ENCODE measurements at places on chromosomes 3 and 15.
A peak's percentile ranks its signal among the peaks of the same experiment; 100 is the strongest.

DNA sequence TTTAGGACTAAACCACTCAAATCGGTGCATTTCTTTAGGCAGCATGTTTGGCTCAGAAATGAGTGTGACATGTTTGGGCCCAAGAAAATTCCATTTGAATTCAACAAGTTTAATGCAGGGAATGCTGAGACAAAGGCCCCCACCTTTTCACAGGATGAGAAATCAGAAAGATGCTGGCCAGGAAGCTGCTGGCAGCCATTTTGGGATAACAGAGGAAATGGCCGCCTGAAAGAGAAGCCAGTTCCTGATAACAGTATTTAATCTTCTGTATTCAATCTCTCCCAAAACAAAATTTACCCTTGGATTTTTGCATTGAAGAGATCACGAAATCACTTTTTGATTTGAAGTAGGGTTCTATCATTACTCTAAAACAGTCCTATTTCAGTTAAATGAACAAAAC, 350.9 kb downstream of the SLC9A9 start:
- DNase-seq, result no peak

GRCh38 chr3:198079771-198080520, 119.9 kb downstream of the LMLN start:
- DNase-seq, result peak; percentile 41

DNA sequence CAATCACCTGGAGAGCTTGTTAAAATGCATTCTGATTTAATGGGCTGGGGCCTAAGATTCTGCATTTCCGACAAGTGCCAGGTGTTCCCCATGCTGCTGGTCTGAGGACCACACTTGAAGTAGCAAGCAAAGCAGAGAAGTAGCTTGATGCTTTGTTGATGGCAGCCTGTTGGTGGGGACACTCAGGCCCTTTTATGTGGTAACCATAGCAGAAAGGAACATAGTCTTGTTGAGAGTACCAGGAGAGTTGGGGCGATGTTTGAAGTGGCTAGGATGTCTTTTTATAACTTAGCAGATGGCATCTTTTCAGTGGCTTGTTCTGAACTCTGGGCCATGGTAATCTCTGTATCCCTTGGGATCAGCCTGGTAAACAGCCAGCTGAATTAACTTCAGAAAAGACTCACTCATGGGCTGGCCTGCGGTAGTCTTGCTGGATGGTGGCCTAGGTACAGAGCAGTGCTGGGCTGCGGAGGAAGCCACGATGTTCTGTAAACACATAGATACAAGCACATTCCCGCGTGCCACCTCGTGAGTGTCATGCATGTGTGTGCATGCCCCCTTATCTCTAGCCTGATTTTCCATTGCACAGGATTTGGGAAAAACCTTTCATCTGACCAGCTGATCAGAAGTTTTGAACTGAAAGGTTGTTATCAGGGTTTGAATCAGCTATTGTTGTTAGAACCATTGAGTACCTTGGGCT, 292.4 kb upstream of the LRRFIP2 start:
- DNase-seq, result no peak

DNA sequence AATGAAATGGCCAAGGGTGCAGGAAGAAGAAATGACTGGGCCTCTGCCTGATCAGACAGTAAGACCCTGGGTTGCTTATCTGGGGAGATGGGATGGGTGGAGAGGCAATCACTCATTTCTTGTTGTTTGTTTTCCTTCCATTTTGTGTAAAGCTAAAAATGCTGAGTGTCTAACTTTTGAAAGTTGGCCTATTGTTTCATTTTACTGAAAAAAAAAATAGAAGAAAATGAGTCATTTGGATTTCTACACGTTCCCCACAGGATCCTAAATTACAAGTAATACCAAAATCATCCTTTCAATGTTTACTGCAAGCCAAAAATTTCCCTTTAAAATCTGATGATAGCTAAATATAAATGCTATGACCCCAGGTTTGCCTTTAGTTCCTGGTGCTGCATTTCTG, 30.6 kb downstream of the PTX3 start:
- no peak for DNase-seq

- DNase-seq, result no peak
Measured at GRCh38 chr3:184415203-184415490, 35.3 kb downstream of the CHRD start.

GRCh38 chr3:124881976-124882697, 5.0 kb downstream of the ITGB5 start:
- no peak for DNase-seq

DNA sequence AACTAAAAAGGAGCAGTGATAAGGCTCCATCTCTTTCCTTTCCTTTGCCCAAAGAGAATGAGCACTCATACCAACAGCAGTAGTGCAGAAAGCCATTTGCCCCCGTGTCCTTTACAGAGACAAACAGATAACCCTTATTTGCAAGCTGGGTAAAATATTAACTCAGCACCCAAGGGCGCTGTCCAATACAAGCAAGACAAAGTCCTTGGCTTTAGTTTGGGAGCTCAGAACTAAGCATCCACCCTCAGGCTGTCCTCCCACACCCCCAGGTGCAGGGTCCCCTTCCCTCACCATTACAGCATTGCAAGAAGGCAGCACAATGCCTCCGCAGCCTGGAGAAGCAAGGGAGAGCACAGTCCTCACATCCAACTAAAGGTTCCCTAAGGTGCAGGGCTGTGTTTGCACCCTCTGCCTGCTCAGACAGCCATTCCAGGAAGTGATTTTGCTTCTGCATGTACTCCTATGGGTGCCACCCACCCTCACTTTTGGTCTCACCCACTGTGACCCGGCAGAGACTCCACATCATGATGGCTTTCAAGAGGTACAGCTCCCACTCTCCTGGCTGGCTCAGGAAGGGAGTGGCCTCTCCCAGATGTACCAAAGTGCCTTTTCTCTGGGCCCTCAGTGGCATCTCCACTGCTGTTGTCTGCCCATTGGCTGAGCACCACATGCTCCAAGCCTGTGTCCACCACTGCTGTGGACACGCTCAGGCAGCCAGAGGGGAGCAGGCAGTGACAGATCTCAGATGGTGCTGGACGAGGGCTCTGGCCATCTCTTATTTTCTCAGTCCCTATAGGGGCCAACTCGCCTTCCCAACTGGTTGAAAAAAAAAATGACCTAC, 34.1 kb upstream of the HES1 start:
- DNase-seq, result no peak

DNA sequence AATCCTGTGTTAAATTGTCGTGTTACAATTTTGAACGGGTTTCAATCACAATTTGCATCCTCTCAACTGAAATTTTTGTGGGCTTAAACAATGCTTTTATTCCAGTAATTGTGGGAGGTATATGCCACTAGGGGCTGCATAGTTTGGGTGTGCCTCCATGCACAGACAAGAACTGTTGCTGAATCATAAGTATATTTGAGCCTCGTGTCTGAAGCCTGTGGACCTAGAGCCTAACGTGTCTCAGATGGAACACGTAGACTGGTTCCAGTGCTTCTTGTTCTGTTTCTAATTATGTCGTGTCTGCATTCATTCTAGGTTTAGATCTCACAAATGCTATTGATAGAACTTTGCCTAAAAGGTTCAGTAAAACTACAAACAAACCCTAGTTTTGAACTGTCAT, 363.4 kb downstream of the RBMS3 start:
- no peak for DNase-seq

DNA sequence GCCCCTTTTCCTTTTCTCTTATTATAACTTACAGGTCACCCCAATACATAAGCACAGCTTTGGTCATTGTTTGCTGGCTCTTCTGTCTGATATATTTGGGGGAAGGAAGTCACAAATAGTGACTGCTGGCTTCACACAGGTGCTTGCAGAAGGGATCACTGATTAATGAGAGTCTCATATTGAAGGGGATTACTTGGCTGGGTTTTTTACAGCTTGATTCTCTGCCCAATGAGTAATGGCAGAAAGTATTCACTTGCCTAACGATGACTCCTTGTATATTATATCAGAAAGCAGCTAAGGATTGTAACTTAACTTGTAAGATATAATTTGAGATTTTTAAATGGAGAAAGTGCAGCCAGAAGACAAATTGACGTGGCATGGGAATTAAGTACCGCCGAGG, 119.3 kb upstream of the PFN2 start:
- DNase-seq, result no peak

DNA sequence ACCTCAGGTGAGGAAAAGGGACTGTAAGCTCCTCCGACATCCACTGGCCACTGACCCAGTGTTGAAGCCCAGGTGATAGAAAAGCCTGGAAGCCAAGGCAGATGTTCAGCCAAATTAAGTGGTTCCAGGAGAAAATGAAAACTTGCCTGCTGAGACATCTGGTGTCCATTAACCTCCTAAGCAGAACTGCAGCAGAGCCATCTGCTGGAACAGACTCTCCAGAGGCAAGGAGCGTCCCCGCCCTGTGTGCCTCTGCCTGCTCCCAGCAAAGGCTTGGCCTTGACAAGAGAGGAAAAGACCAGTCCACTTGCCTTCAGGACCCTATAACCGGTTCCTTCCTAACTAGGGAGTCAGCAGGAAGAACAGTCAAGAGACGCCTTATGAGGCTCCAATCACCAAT, 48.2 kb downstream of the SRGAP3 start:
- DNase-seq, result no peak

GRCh38 chr3:51522273-51522962, 16.1 kb upstream of the RAD54L2 start:
- DNase-seq, result no peak

- DNase-seq, result no peak
Measured at GRCh38 chr3:138371070-138371965, 22.9 kb downstream of the MRAS start.

DNA sequence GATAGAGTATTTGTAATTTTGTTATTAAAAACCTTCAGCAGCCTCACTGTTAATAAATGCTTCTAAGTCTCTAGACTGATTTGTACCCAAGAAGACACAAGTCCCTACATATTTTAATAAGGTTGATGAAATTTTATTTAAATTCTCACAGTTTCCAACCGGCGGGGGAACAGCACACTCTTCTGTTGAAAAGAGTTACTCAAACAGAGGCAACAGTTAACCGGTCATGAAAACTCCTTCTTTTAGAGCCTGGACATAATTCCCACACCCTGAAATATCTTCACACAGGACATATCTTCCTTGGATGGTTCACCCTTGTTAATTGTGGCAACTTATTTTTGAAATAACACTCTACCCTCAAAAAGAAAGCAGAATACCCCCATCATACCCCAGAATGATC, 278.8 kb downstream of the FOXP1 start:
- DNase-seq, result peak; percentile 17

- DNase-seq, result no peak
Measured at GRCh38 chr3:176927280-176927679, 270.0 kb downstream of the TBL1XR1 start.

GRCh38 chr15:90790561-90790960, 73.4 kb downstream of the BLM start:
- DNase-seq, result no peak

DNA sequence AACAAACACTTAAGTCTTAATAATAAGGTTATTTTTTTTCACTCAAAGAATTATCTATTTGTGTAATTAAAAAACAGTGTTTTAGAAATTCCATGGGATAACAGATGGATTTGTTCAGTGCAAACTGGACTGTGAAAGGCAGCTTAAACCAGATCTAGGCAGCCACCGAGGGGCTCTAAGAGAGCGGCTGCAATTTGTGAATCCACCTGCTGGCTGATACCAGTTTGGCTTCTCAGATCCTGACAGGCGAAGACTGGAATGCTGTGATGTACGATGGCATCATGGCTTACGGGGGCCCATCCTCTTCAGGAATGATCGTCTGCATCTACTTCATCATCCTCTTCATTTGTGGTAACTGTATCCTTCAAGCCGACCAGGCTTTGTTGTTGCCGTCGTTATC, 119.6 kb downstream of the CHDH start:
- no peak for DNase-seq

- peak; percentile 15 for DNase-seq
Measured at GRCh38 chr3:157119369-157119951, 40.5 kb downstream of the CCNL1 start.

DNA sequence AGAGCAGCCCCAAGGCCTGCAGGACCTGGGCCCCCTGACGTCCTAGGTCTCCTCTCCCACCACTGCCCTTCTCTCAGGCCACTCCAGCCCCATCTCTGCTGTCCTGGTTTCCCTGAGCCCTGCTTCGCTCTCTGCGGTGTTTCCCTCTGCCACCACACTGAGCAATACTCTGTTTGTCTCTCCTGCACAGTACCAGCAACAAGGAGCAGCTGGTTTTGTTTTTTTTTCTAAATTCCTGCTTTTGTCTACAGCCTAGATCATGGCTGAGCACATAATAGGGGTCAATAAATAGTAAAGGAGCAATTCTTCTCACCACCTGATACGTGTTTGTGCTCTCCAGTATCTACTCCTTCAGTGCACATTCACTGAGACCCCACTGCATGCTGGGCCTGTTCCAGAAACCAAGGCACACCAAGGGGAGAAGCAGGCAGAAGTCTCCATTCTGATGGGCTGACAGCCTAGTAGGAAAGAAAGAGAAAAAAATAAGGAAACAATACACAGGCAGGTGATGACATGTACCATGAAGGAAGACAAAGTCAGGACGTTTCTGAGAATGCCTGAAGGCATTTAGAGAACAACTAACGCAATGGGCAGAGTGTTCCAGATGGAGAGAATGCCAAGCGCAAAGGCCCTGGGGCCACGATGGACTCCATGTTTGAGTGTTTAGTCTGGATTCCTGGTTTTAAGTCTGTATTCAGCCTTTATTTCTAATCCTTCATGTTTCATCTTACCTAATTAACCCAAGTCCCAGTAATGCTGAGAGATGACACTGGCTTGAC, 6.0 kb upstream of the ACAD9 start:
- no peak for DNase-seq

DNA sequence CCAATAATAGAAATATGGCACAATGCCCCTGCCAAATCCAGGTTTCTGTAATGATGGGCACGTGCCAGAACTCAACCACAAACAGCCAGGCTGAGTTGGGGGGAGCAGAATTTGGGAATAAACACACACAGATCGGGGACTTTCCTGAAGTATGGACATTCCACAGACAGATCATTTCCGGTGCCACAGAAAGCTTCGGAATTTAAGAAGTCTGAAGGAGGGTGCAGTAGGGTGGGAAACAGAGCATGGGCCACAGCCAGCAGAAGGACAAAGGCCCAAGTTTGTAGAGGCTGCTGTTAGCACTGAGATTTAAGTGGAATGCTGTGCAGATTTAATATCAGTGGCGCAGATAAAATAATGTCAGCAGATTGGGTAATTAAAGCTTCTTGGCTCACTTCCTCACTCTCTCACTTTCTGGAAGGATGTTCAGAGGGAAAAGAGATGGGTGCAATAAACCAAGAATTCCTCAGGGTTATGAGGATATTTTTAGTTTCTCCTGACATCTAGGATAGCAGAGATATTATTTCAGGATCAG, 67.4 kb downstream of the MYLK start:
- DNase-seq, result no peak

- no peak for DNase-seq
Measured at GRCh38 chr3:190709351-190709773, 153.1 kb downstream of the GMNC start.

GRCh38 chr3:16337856-16338540, 73.0 kb downstream of the OXNAD1 start:
- peak; percentile 20 for DNase-seq

- DNase-seq, result no peak
Measured at GRCh38 chr3:108001457-108001856, 89.4 kb downstream of the CD47 start.

DNA sequence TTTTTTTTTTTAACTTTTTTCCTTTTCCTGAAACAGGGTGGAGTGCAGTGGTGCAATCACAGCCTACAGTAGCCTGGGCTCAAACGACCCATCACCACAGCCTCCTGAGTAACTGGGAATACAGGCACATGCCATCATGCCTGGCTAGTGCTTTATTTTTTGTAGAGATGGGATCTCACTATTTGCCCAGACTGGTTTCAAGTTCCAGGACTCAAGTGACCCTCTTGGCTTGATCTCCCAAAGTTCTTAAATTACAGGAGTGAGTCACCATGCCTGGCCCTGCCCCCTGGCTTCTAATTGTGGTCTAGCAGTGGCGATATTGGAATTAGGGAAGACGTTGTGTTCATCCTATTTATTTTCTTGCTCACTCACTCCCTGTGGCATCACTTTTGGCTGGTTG, 1138.4 kb downstream of the SI start:
- no peak for DNase-seq
